M059J (cell line): ENCODE measurements at places on chromosomes 7 and 10. TPM values are rescaled to one million over a fixed set of nuclear protein-coding genes. Genes with fewer than 3 reads are reported as not detected.

FZD8 gene
- 3.6 and 5.1 TPM in 2 replicates for total RNA-seq

CALHM3 gene
- total RNA-seq = 0.39 TPM in 1 of 2 replicates, not detected in the other

PVRIG gene
- total RNA-seq = not detected in 2 replicates

FOXI2 gene
- not detected in 2 replicates for total RNA-seq

TRIL gene
- total RNA-seq = 0.44 and 0.91 TPM in 2 replicates
